ENCODE measurements at places on chromosomes 13 and 19.
A peak's percentile ranks its signal among the peaks of the same experiment; 100 is the strongest.

DNA sequence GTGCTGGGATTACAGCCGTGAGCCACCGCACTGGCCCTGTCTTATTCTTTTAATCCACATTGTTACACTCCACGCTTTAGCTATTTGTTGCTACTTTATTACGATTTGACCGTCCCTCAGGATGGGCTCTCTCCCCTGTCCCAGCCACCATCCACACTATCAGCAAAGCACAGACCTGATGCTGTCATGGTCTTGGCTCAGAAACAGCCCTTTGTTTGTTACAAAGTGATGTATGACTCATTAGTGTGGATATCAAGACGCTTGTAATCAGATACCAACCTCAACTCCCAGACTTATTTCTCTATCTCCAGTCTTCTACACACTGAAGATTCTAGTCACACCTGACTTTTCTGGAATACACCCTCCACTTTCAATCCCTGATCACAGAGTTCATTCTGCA, 84.6 kb upstream of the FREM2 start:
- no peak for DNase-seq

GRCh38 chr13:90760639-90761038, 586.8 kb upstream of the MIR17HG start:
- no peak for DNase-seq

DNA sequence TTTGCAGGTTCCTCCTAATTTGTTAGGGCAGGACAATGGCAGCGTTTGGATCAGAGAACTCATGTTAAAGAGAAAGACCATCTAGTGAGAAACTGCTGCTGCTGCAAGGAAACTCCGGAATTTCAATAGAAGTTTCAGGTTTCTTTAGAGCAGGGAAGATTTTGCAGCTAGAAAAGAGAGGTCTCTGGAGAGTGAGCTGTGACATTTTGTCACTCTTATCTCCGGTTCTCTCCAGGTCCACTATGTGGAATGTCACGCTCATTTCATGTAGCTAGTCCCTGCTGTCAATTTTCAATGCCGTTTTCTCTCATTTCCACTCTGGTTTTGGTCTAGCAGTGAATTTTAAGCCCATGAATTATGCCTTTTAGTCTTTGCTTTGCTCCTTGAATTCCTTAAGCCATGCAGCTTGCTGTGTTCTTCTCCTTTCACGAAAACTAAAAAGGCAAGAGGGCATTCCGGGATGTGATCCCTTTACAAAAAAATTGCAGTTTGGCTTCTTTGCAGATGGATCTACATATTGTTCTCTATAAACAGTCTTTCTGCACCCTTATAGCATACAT, 46.7 kb upstream of the POSTN start:
- DNase-seq: no peak

DNA sequence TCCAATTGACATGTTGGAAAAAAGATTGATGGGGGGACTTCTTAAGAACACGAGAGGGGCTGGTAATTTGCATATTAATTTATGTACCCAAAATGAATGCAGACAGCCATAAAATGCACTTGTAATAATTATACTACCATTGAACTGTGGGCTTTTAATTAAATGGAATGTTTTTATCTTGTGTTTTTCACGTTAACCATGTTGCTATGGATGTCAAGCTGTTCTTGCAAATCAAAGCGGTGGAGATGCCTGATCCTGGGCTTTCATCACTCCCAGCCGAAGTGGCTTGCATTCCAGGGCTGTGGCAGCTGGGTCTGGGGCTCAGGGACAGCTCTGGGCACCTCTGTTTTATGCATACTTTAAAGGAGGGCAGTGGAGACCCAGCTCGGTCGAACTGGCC, 179.4 kb upstream of the TMTC4 start:
- DNase-seq: peak; percentile 8

DNA sequence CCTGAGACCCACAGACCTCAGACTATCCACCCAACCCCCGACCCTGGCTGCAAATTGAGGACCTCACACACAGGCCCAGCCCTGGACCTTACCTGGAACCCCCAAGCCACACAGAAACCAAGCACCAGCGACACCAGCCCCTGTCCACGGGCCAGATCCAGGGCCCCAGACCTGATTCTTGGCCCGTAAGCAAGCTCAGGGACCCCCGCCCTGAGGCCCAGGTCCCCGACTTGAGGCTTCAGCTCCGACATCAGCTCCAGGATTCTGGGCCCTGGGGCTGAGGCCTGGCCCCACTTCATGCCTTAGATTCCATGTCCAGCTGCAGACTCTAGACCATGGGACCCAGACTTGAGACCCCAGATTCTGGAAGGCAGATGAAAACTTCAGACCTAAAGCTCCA, 6.3 kb downstream of the TTYH1 start:
- DNase-seq: no peak

DNA sequence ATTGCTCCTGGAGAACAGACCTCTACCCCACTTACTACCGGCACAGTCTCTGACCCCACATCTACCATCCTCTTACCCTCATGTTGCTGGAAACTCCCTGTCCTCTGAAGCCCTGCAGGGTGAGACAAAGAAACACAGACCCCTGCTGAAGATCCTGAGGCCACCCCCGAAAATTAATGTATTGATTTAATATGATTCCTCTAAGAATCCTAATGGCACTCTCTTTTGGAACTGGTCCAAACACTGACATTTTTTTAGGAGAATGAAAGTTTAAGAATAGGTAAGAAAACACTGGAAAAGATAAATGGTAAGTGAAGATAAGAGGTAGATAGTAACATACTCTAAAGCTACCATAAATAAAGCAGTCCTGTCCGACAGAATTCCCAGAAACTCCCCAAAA, 5.3 kb downstream of the DMKN start:
- no peak for DNase-seq

DNA sequence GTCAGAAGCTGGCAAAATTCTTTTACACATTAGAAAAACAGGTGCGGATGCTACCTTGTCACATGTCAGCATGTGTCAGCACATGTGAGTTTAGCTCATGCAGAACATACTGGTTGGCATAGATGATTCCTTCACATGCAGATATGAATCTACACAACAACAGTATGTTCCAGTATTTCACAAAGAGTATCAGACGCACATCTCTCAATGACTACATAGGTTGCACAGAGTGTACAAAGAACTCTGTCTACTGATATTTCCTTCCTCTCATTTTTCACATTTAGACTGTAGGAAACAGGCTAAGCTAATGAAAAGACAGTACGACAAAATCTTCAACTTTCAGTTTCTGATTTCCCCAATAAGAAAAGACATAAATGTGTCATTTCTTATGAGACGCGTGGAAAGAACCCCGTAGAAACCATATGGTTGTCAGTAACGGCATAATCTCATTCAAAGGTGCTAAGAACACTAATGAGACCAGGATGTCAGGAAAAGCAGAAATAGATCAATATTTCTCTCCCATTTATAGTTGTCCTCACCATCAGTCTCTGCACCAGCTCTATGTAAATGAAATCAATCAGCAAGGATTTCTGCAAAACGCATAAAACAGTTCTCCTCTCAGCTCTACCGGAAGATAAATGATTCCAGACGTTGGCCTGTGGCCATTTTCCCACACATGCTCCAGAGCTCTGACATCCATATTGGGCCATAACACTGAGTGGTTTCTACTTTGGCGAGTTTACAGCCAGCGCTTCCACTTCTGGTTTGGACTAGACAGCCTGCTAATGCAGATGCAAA, 81.2 kb downstream of the STARD13 start:
- no peak for DNase-seq

GRCh38 chr13:91361755-91362271, 14.3 kb downstream of the MIR17HG start:
- DNase-seq: no peak

- no peak for DNase-seq
Measured at GRCh38 chr13:43237616-43238015, 214.2 kb downstream of the DNAJC15 start.

DNA sequence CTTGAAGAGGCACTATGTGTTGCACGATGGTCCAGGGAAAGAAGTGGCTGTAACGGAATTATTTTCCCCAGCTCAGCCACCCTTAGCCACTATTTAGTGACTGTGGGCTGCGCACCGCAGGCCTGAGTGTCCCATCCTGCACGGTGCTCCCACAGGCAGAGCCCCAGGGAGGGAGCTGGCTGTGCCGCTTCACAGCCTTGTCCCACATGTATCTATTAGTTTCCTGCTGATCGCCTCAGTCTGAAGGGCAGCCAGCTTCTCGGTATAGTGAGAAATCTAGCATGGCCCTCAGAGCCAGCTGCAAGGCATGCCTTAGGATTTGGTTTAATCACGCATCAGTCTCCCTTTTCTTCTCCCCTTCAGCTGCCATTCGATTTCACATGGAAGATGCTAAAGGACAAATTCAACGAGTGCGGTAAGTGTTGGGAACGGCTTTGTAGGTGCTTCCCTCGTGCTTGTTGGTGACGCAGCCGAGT, 15.7 kb downstream of the PRAM1 start:
- no peak for DNase-seq

- peak; percentile 12 for DNase-seq
Measured at GRCh38 chr13:80235166-80235966, 105.6 kb downstream of the SPRY2 start.

- DNase-seq: no peak
Measured at GRCh38 chr13:113155201-113155600, 3.2 kb upstream of the PROZ start.

DNA sequence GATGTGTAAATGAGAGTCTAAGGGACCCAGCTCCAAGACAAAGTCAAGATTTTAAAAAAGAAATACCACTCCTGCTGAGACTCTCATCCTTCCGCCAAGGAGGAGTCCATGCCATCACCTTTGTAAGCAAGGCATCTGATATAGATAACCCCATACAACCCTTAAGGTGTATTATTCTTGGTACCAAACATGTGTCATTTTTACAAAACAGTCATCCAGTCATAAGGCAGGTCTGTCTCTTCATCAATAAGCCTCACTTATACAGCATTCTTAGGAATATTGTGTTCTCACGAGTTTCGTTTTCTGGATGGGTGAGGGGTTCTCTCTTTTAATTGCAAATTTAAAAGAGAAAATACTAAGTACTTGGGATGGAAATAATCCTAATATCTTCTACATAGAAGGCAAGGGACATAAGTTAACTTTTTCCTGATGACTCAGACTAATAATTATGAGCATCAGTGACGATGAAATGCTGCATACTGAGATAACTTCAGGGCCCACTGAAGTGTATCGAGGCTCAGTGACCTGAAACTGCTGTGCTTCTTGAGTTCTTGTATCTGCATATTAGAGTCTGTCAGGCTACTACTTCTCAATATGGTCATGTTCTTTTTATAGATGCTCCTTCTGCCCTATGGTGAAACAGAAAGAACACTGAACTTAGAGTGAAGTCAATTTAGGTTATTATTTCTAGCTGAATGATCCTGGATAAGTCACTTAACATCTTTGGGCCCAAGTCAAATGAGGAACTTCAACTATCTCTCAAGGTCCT, 166.6 kb downstream of the KLF12 start:
- DNase-seq: no peak

DNA sequence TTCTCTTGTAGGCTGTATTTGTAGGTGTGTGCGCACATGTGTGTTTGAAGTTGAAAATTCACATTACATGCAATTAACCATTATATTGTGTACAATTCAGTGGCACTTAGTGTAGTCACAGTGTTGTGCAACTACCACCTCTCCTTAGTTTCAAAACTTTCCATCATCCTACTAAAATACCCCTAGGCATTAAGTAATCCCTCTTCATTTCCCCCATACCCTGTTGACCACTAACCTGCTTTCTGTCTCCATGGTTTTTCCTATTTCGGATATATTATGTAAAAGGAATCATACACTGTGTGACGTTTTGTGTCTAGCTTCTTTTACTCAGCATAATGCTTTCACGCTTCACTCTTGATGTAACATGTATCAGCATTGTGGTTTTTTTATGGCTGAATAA, 16.1 kb downstream of the LSM14A start:
- DNase-seq: no peak
